HepG2 (cell line): ENCODE measurements at places on chromosomes 13 and 19. TPM values are rescaled to one million over a fixed set of nuclear protein-coding genes. Genes with fewer than 3 reads are reported as not detected.

- DNase-seq, result no peak
Observed at GRCh38 chr13:18235172-18235571, 946.5 kb downstream of the TUBA3C start.

- DNase-seq, result no peak
Observed at GRCh38 chr19:32206065-32206464, 139.3 kb upstream of the ZNF507 start.

- no peak for DNase-seq
Observed at GRCh38 chr19:36125557-36125956, 10.3 kb downstream of the TBCB start.

DNA sequence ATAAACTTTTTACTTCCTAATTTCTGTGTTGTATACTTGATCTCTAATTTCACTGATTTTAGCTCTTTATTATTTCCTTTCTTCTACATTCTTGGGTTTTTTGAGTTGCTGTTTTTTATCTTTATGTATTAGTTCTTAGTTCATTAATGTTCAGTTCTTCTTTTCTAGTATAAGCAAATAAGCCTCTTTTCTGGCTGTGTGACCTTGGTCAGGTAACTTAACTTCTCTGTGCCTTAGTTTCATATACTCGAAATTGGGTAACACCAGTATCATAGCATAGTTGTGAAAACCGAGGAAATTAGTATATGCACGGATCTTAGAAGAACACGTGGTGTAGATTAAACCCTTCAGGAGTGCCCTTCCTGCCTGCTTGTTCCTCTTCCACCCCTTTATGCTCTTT, 130.2 kb upstream of the C1QTNF9B start:
- no peak for DNase-seq

DNA sequence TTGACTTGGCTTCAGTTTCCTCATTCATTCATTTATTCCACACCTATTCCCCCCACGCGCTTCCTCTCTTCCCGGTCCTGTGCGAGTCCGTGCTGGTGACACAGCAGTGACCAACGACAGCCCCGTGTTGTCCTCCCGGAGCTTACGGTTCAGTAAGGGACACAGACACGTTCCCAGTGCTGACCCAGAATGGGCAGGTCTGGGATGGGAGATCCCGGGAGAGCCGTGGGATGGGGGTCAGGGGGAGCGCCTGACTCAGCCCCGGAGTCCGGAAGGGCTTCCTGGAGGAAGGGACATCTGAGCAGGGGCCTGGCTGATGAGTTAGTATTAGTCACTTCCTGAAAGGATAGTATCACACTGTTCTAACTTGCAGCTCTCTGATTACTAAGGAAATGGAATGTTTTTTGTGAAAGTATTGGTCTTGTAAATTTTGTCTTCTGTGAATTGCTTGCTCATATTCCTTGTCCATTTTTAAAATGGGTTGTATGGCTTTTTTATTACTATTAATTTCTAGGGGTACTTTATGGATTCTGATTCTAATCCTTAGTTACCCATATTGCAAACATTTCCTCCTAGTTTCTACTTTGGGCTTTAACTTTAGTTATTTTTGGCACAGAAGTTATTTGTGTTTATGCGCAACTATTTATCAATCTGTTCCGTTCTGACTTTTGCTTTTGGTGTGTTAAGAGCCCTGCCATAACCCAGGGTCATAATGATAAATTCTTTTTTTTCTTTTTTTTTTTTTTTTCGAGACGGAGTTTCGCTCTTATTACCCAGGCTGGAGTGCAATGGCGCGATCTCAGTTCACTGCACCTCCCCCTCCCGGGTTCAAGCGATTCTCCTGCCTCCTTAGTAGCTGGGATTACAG, 708 bp upstream of the ERCC1 start:
- DNase-seq, result peak; percentile 86

GRCh38 chr13:105952233-105952972, 583.1 kb downstream of the EFNB2 start:
- DNase-seq, result no peak

DNA sequence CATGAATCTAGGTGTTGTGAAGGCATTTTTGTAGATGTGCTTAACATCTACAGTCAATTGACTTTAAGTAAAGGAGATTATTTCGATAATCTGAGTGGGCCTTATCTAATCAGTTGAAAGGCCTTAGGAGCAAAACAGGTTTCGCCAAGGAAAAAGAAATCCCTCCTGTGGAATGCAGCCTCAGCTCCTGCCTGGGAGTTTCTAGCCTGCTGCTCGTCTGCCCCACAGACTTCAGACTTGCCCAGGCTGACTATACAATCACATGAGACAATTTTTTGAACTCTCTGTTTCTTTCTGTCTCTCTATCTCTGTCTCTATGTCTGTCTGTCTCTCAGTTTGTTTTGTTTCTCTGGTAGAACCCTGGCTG, 312.5 kb downstream of the OLFM4 start:
- no peak for DNase-seq

GRCh38 chr13:51070005-51070649, 40.9 kb downstream of the C13orf42 start:
- peak; percentile 44 for DNase-seq

DNA sequence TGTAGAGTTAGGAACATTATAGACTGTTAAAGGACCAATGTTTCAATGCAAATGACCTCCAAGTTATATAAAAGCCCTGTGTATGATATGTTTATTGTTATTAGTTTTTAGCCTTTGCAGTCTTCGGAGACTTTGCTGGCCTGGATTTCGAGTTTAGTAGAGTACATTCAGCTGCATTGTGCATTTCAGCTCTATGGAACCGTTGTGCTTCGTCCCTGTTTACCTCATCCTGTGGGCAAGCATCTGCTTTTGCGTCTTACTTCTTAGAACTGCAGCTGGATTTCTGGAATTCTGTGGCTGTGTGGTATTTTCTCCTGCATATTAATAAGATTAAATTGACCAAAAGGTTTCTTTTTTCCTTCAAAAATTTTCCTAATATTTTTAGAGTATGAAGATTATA, 138.6 kb downstream of the KCNRG start:
- DNase-seq, result no peak

DNA sequence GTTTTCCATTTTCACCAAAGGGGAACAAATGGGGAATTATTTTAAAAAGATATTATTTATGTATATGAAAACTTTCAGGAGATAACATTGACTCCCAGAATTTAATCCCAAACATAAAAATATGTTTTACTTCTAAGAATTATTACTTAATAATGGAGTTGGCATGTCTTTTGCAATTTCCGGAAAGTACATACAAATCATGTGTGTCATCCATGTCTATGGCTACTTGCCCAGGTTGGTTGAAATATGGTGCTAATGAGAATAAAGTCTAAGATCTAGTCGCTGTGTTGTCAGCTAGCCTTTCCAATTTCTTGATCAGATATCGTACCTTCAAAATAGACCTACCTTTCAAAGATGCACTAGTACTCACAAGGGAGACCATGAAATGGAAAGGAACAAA, 1003.2 kb upstream of the PCDH20 start:
- no peak for DNase-seq

DNA sequence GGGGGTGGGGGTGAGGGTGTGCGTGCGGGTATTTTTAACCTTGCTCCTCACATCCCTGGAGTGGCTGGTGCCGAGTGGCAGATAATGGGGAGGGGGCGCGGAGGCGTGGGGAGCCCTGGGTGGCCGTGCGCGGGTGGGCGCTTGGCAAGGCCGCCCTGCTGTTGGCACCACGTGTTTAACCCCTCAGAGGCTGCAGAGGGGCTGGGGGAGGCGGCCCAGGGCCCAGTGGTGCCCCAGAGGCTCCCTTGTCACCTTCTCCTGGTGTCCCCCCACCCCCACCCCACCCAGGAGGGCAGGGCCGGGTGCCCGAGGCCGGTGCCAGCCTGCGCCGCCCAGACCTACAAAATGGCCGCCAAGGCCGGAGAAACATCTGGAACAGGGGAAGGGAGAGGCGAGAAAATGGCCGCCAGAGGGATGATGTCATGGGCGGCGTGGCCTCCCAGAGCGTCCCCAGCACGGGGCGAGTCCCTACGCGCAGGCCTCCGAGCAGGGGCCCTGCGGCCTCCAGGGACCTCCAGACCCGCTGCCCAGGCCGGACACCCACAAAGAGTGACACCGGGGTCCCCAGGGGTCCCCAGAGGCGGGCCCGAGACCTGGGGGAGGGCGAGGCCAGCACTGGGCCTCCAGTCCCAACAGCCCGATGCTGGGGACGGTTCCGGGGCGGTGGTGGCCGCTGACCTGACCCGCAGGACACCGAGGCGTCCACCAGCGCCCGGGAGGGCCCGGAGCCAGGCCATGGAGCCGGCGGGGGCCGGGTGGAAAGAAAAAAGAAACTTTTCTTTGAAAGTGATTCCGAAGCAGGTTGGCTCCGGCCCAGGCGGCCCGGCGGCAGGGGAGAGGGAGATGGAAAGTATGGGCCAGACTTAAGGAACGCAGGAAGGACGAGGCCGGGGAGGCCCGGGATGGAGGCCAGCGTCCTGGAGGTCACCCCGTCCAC, 38.2 kb downstream of the NFIC start:
- DNase-seq, result no peak

GRCh38 chr19:27779954-27780353, 1433.0 kb downstream of the UQCRFS1 start:
- DNase-seq, result no peak

DNA sequence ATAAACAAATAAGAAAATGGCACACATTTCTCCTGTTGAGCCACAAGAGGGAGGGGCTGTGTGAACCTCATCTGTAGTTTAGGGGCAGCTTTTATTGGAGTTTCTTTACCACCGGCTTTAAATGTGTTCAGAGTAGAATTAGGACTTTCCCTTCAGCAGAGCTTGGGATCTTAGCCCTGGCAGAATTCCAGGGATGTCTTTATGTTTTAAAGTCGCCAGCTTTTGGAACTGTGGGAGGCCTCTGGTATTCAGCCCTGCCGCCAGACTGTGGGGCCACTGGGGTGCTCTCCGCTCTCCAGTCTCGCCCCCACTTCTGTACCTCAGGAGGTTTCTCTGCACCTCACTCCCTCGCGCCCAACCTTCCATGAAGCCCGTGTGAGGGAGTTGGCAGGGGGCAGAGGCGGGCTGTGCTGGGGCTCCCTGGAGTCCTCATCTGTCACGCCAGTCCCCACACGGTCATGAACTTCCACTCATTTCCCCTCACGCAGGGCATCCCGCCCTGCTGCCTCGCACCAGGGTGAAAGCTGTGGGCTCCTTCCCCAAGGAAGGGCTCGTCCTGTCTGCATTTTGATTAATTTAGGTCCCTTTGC, 31.5 kb downstream of the CCDC8 start:
- no peak for DNase-seq

DNA sequence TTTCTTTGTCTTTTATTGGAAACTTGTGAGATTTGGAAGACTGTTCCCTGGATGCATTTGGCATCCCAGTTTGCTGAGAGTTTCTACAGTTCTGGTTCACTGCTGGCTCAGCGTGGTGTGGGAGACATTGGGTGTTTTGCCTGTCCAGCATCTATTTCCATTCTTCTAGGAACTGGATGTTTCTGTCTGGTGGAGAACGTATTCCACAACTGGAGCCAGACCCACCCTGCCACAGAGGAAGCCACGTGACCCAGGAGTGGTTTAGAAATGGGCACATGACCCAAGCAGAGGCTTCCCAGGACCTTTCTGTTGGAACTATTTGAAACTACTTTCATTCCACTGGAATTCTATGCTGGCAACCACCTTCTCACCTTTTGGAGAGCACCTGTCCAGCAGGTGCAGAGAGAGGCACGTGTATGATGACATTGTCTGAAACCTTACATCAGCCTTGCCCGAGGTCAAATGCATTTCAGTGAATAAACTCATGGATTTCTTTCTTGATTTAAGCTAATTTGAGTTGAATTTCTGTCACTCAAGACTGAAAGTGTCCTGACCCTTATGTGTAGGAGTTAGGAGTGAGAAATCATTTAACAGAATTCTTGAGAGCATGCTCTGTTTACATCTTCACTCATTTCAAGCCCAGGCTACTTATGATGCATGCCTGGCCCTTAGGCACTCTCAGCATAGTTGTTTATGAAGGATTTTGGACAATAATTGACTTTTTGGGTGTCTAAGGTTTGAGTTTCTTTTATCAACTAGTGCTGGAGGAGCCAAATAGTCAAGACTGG, 121.8 kb downstream of the AKAP11 start:
- DNase-seq, result no peak

- no peak for DNase-seq
Observed at GRCh38 chr19:42247640-42248199, 5.3 kb upstream of the GSK3A start.

GRCh38 chr19:28264556-28264955, 948.4 kb downstream of the UQCRFS1 start:
- DNase-seq, result no peak

GRCh38 chr19:33022472-33023116, 42.1 kb downstream of the RHPN2 start:
- DNase-seq, result no peak

- no peak for DNase-seq
Observed at GRCh38 chr13:20390526-20391175, 135.0 kb downstream of the CRYL1 start.

- DNase-seq, result no peak
Observed at GRCh38 chr13:61253105-61253877, 162.4 kb downstream of the PCDH20 start.

DNA sequence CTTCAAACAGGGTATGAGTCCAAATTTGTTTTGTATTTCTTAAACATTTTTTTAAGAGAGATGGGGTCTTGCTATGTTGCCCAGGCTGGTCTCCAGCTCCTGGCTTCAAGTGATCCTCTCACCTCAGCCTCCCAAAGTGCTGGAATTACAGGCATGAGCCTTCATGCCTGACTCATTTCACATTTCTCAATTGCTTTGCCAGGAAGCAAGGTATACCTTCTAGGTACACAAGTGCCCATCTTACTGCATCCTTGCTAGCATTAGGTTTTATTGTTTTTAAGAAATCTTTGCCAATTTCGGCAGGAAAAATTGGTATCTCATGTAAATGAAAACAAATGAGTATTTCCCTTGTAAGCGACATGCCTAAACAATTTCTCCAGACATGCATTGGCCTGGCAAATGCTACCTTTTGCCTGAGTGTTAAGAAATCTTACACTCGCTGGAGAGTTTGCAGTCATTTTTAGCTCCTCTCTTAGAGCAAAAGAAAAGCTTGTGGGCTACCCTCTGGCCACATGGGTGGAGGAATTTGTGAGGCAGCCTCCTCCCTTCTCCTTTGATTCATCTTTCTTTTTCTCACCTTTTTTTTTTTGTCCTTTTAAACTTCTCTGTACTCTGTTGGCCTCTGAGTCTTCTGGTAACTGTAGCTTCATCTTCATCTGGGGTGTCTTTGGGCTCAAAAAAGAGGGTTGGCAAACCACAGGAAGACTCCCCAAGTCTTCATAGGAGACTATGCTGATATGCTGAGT, 33.0 kb downstream of the ACTL9 start:
- no peak for DNase-seq

GRCh38 chr19:41870401-41870873, 6.6 kb upstream of the CD79A start:
- no peak for DNase-seq

DNA sequence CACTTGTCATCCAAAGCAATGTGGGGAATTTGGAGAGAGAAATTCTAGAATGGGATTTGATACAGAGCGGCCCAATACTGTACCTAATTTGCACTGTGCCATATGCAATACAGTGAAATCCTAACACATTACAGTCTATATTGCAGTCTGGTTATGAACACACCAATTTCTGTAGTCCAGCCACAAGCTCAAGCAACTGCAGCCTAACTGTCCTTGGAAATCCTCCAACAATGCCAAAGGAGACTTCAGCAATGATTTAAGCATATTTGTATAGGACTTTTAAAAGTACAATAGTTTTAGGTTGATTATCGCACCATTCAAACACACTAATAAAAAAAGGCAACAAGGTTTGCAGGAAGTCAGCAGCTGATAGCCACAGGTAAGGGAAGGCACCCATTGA, 17.3 kb downstream of the DIAPH3 start:
- DNase-seq, result no peak

Gene HIPK4
- 0.03 TPM in 1 of 2 replicates, not detected in the other for polyA plus RNA-seq

Gene ABCC4
- 3.2 and 4.2 TPM in 2 replicates for polyA plus RNA-seq

Gene TLE2
- polyA plus RNA-seq, result 0.72 and 0.81 TPM in 2 replicates

Gene SERPINE3
- not detected in 2 replicates for polyA plus RNA-seq

Gene ZNF527
- polyA plus RNA-seq, result 1.0 and 1.5 TPM in 2 replicates

Gene SLITRK6
- not detected in 2 replicates for polyA plus RNA-seq
